Stimulated activated naive CD4-positive, alpha-beta T cell treated with Interleukin-2 at 50 U/mL for 16 hours (primary cell): ENCODE measurements at places on chromosomes 13 and 19.

DNA sequence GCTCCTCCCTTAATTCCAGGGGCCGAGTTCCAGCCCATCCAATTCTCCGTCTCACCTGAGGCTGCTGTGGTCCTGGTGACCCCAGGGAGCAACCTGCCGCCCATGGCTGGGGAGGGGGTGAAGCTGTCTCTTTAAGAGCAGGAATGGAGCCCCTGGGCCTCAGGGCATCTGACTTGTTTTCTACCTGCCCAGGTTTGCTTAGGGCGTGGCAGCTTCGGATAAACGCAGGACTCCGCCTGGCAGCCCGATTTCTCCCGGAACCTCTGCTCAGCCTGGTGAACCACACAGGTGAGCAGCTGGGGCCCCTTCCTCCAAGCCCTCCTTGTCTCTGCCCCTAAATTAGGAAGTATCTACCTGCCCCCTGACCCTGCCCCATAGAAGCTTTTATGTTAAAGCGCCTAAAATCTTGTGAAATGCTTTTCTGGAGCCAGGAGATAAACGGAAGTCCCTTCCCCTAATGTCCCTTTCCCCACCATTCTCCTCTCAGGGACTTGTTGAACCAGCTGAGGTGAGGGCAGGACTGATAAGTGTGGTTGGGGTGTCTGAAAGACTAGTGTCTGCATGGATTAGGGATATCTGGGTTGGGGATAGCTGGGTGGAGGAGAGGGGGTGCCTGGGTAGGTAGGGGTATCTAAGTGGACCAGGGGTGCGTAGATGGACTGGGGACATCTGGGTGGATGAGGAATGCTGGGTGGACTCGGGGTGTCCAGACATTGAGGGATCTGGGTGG, 614 bp downstream of the FXYD3 start:
- DNase-seq, result no peak

GRCh38 chr19:3980353-3981251, 4.7 kb downstream of the EEF2 start:
- DNase-seq, result no peak

DNA sequence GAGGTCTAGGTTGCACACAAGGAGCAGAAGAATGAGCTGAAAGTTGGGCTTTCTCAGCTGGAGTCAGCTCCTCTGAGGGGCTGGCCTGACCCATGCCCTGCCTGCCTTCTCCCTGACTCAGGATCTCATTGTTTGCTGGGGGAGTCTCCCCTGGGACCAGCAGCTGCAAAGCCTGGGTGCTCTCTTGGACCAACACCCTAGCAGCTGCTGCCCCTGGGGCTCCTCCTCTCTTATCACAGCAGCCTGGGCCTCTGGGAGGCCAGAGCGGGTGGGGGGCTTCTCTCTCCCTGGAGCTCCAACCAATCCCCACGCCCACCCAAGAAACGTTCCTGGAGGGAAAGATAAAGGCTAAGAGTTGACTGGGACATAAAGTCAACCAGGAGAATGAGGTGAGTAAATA, 1.6 kb upstream of the FCGBP start:
- no peak for DNase-seq

- DNase-seq, result no peak
Measured at GRCh38 chr19:51098365-51099046, 9.7 kb downstream of the CTU1 start.

DNA sequence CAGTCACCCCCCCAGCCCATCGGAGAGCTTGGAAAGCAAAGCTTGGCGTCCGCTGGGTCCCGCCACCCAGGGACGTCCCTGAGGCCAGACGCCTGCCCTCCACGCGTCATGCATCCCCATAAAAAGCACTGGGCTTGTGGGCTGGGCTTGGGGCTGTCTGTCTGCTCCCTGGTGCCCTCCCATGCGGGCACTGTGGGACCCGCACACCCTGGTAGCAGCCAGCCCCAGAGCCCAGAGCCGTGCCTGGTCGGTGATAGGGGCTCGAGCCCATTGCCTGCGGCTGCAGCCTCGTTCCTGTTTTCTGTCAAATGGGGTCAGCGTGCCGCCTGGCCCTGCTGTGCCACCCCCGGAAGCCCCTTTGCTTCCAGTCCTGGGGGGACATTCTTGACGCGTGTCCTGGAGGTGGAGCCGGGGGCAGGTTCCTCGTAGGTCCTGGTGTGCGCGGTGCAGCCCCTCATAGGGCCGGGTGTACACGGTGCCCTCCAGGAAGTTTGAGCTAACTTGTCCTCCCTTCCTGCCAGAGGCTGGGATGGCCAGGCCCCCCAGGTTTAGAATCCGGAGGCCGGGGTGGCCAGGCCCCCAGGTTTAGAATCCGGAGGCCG, 4.3 kb upstream of the GZMM start:
- no peak for DNase-seq

DNA sequence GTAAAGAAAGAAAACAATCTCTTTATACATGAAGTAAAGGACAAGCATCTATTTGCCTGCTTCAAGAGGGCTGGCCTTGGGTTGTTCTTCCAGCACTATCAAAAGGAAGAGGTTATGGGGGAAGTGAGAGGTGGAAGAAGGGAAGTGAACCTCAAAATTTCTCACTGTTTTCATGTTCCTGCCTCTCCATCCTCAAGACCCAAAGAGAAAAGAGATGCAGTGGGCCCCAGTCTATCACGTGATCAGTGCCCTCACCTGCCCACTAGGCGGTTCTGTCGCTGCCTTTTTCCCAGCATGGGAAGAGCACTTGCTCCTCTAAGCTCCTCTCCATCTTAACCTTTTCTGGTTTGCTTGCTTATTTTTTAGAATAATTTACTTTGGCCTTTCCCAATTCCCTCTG, 6.2 kb upstream of the USP12 start:
- no peak for DNase-seq

DNA sequence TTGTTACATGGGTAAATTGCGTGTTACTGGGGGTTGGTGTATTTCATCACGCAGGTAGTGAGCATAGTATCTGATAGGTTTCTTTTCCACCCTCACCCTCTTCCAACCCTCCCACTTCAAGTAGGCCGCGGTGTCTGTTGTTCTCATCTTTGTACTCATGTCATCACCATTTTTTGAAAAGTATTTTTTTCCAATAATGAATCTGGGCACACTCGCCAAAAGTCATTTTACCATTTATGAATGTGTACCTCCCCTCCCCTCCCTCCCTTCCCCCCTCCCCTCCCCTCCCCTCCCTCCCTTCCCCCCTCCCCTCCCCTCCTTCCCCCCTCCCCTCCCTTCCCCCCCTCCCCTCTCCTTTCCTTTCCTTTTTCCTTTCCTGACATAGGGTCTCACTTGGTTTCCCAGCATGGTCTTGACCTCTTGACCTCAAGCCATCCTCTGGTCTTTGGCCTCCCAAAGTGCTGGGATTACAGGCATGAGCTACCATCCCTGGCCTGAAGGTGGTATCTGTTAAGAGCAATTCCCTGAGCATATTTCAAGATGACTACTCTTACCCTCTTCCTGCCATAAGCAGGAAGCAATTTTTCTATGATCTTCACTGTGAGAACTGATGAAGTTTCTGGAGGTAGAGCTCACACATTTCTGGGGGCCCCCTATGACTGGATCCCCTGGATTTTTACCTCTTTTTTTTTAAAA, 15.7 kb downstream of the ZNF627 start:
- no peak for DNase-seq

DNA sequence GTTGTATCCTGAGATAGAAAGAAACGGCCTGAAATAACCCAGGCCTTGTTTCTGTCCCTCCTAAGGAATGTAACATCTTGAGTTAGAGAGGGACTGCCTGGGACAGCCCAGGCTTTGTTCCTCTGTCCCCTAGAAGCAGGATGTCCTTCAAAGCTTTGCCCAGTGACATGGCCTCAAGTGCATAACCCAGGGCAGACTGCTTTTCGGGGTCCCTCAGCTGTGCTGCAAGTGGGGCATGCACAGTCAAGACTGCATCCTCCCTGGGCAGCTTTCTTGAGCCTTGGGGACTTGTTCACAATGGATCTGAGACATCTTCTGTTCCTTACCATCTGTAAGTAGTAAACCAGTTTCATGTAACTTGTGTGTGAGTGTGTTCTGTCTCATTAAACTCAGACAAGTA, 7.5 kb upstream of the EPSTI1 start:
- DNase-seq, result no peak

DNA sequence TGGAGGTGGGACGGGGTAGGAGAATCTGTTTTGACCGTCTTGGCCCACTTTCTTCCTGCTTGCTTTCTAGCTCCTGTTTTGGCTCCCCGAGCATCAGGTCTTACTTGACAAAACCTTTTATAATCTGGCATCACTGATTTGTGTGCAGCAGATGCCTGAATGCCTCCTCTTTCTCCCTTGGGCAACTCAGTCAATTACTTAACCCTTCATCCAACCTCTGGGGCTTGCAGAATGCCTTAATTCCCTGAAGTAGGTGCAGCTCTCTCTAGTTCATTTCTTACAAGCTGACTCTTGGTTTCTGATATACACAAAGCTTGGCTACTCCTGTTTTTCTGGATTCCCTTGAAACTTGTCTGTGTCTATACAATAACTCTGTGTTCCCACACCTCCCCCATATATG, 5.7 kb upstream of the NUP58 start:
- DNase-seq, result no peak

DNA sequence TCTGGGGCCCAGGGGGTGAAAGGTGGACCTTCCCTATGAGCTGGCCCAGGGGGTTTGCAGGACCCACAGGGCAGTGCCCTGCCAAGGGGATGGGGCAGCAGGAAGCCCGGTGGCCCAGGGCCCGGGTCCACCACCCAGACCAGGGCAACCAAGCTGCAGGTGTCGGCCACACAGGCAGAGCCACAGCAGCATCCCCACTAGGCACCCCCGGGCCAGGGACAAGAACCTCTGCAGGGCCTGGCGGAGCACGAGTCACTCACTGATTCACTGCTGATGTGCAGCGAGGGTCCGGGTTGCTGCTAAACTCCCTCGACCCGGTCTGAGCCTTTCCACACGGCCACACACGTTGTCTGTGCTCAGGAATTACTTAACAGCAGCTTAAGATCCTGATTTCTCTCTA, 8.8 kb downstream of the FZR1 start:
- no peak for DNase-seq
